ENCODE measurements at places on chromosomes 6 and 20. TPM values are rescaled to one million over a fixed set of nuclear protein-coding genes. Genes with fewer than 3 reads are reported as not detected.

Gene SH3BGRL2
- 24.4 TPM for total RNA-seq

Gene ARHGAP40
- not detected for total RNA-seq

Gene SLC17A1
- total RNA-seq: not detected

Gene KCNK15
- under 0.01 TPM for total RNA-seq

Gene YWHAB
- total RNA-seq: 134 TPM
